ENCODE measurements at places on chromosomes 12 and 14.

DNA sequence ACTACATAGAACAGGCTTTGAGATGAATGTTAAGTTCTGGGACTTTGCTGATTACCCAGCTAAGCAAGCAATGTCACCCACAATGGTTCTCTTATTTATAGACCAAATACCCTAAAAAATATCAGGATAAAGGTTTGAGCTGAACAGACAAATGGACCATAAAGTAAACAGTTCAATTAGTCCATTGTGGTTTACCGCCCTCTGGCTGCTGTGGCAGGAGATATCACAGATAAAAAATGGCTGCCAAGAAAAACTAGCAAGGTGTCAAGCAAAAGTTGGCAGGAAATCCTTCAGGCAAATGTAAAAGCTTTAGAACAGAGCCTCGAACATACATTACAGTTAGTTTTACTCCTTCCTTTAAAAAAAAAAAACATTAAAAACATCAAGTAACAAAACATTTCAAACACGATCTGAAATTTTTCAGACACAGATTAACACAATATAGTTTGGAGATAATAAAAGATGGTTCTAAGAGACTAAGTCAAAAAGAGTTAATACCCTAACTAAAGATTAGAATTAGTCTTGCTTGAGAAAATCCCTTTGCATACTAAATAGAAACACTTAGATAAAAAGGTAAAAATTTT is 41.3 kb downstream of the MED13L start:
- DNase-seq, result peak; percentile 22

DNA sequence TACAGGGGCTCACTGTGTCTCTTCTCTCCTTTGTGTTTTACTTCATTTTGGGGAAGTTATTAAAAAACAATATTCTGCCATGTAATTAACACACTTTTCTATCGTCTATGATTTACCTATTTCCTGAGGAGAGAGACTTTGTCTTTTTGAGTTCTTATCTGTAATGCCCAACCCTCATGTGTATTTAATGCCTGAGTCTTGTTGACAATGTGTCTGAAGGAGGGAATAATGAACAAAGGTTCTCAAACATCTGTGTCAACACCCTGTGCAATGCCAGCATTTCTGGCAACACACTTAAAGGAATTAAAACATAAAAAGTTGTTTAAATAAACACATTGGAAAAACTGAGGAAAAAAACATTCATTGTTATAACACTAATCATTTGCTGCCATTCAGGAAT is 147.1 kb downstream of the SLC15A5 start:
- DNase-seq, result no peak

DNA sequence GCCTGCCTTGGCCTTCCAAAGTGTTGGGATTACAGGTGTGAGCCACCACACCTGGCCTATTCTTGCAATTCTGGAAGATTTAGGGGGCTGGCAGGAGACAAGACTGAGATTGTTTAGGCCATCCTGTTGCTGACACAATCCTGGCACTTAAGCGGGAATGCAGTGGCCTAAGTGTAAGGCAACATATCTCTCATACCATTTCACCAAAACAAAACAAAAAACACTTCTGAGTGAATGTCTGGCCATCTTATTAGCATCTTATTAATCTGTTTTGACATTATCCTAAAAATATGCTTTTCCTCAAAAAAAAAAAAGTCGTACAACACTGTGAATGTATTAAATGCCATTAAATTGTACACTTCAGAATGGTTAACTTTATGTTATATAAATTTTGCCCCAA is 67.6 kb downstream of the DENND5B start:
- DNase-seq, result no peak

- DNase-seq, result no peak
These were observed 78.4 kb downstream of the DAD1 start for GRCh38 chr14:22510527-22511110.

DNA sequence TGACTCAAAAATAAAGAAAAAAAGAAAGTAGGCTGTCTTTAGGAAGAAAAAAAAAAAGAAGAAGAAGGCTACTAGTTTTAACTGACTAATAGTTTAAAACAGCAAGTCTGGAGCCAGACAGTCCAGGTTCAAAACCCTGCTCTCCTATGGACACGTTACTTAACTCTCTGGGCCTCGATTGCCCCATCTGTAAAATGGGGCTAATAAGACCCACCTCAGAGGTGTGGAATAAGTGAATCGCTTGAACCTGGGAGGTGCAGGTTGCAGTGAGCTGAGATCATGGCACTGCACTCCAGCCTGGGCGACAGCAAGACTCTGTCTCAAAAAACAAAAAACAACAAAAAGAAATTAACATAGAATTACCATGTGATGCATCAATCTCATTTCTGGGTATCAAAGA is 10.5 kb upstream of the SCARB1 start:
- no peak for DNase-seq

- DNase-seq, result no peak
These were observed 474.7 kb downstream of the SLC16A7 start for GRCh38 chr12:60070552-60070951.

- DNase-seq, result no peak
These were observed 138.5 kb upstream of the NOS1 start for GRCh38 chr12:117499759-117500485.

GRCh38 chr12:66092559-66093269 is 37.8 kb downstream of the LLPH start:
- no peak for DNase-seq

DNA sequence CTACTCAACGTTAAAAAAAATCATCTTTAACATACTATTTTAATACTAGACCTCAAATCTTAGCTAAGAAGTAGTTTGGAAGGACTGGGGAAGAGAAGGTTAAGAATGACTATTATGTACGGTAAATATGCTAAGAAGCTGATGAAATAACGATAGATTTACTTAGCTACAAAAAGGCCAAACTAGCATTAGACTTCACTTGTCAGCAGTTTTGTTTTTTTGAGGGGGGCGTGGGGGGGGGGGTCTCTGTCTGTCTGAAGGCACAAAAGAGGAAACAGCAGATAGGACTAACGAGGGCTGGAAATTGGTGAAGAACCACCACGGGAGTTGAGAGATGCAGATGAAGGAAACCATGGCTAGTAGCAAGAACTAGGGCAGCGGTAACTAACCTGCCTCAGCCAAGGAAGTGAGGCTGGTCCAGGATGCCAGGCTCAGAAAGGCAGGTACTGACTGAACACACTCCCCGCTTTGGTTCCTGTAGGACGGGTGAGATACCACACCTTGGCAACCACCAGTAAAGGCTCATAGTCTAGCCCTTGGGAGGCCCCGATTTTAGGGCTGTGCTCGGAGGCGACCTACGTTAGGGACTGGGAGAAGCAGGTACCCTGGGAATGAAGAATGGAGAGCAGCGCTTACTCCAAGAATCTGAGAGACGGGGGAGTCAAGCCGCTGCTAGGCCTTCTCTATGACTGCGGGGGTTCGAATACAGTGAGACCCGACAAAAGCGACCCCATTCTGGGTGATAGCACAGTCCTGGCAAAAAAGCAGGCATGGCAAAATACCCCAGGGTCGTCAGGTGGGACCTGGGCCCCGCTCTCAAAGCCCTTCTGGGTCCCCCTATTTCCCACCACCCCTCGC is 675 bp downstream of the NEDD8 start:
- peak; percentile 40 for DNase-seq

DNA sequence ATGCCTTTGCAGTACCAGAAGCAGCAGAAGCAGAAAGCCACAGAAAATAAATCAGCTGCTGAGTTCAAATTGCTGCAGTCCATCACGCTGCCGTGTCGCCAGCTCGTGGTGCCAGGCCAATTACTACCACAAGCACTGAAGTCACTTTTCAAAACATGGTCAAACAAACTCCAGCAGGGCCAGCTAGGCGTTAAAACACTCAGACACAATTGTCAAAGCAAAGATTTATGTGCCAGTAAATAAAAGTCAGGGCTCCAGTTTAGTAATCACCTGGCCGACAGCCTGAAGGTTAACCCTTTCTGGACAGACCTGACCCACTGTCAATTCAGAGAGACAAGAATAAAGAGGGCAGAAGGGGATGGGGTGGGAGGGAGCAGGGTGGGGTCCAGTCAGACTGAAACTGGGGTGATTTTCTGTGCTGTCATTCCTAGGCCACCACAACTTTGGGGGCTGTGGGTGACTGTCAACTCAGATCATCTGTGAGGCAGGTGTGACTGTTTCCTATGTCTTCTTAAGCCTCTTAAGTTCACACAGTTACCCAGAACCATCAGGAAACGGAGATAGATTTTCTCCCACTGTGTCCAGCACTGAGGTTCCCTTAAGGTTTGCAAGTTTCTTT is 109.8 kb upstream of the FUT8 start:
- no peak for DNase-seq

DNA sequence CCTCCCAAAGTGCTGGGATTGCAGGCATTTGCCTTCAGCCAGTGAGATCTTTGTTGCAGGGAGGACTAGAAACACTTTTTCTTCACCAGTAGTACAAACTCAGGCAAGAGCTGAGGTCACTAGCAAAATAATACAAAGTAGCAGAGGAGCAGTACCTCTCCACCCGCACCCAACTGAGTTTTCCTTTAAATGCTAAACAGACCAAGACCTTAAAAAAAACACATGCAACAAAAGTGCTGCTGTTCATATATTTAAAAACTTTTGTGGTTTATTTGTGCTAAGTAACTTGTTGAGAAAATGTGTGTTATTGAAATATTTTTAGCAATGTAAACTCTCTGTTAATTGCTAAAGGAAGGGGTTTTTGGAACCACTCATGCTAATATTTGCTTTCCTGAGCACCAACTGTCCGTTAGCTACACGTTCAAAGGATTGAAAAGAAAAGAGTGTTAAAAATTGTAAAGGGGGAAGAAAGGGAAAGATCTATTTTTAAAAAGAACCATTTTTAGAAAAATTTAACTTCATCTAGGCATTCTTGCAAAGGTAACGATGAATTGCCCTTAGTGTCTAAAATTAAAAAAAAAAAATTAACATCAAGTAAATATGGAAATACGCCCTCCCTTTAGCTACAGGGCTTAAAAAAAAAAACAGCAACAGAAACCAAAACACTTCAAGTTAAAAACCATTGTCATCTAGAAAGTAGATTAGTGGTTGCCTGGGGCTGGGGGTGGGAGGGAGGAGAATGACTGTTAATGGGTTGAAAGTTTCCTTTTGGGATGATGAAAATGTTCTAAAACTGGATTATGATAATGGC is 114.0 kb upstream of the KRAS start:
- no peak for DNase-seq

DNA sequence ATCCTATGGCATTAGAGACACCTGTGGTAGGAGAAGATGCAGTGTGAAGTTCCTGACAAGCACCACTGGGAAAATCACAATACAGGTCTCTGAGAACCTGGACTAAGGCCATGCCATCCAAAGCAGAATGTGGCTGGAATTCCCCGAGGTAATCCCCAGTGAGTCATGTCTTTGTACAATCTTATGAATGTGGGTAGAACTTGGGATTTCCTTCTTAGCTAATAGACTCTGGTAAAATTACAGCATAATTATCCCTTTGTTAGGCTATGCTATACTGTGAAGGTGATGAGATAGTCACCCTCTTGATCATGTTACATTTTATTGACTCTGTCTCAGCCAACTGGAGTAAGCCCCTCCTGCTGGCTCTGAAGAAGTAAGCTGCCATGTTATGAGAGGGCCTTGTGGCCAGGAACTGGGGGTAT is 224.3 kb upstream of the DCN start:
- no peak for DNase-seq

- no peak for DNase-seq
These were observed 59.9 kb downstream of the LIN7A start for GRCh38 chr12:80877721-80878265.

GRCh38 chr12:114726092-114726710 is 42.2 kb upstream of the TBX3 start:
- DNase-seq, result no peak

DNA sequence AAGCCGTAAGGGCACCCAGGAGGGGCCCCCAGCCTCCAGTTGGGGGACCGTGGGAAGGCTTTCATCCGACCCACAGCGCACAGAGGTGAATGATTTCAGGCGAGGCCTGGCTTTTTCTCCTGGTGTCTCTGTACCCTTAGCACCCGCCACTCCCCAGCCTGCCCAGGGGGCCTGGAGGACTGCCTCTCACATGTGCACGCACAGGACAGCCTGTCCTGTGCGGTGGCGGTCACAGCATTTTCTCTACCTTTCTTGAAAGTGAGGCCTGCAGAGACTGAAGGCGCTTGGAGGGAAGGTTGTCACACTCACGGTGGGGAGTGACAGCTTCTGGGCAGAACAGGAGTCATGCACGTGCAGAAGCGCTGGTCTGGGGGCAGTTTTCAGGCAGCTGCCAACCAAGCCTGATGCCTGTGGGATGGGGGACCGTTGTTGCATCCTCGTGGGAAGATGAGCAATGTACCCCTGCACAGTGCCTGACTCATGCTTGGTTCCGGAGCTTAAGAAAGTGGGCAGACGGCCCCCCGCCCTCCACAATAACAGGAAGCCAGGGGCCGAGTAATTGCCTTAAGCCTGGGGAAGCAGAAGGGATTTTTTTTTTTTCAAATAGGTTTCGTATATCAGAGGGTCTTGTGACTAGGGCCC is 148.1 kb downstream of the TSPAN9 start:
- no peak for DNase-seq

DNA sequence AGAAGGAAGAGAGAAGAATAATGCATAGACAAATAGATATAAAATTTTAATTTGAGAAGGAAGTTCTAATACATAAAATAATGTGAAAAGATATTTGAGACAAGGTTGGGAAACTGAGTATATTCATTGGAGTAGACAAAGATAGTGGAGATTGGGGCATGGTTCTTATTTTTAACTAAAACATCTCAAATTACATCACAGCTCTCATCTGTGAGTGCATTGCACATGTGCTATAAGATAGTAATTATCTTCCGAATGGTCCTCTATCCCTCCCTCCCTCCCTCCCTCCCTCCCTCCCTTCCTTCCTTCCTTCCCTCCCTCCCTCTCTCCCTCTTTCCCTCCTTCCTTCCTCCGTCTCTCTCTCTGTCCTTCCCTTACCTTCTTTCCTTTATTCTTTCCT is 1104.0 kb upstream of the FLRT2 start:
- no peak for DNase-seq

DNA sequence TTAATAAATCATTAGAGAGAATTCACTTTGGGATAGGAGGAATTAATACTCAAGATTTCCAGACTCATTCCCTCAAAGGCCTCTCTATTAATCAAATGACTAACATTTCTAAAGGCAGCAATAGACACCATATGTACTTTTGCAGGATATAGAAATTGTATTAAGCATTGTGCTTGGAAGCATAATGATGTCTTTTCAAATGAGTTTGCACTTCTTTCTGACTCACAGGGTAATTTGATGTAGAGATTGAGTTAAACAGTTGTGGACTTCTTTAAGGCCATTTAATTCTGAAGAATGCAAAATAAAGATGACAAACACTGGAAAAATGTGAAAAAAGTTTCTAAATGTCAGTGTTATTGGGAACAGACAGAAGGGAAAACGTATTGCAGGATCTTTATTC is 63.4 kb upstream of the CSRP2 start:
- DNase-seq, result no peak

Measured in GF-D8 (cell line).